ENCODE measurements at places on chromosomes 11 and 22. TPM values are rescaled to one million over a fixed set of nuclear protein-coding genes. Genes with fewer than 3 reads are reported as not detected.

PNPLA2 gene
- 70.0 TPM for total RNA-seq

TTC36 gene
- total RNA-seq = 0.66 TPM

OR6A2 gene
- total RNA-seq = not detected

TSPAN32 gene
- 20.5 TPM for total RNA-seq

CLCF1 gene
- 0.76 TPM for total RNA-seq

P2RX6 gene
- 0.32 TPM for total RNA-seq

TREH gene
- total RNA-seq = not detected

- no peak overlapping the region for H3K27ac ChIP-seq
- peaks cover 12% of the 10 kb centered on the region for H3K27me3 ChIP-seq
- no peak overlapping the region for H3K4me3 ChIP-seq
- DNase-seq = no peak
Observed at GRCh38 chr11:60310407-60310998, 16.6 kb upstream of the MS4A6E start.

DNA sequence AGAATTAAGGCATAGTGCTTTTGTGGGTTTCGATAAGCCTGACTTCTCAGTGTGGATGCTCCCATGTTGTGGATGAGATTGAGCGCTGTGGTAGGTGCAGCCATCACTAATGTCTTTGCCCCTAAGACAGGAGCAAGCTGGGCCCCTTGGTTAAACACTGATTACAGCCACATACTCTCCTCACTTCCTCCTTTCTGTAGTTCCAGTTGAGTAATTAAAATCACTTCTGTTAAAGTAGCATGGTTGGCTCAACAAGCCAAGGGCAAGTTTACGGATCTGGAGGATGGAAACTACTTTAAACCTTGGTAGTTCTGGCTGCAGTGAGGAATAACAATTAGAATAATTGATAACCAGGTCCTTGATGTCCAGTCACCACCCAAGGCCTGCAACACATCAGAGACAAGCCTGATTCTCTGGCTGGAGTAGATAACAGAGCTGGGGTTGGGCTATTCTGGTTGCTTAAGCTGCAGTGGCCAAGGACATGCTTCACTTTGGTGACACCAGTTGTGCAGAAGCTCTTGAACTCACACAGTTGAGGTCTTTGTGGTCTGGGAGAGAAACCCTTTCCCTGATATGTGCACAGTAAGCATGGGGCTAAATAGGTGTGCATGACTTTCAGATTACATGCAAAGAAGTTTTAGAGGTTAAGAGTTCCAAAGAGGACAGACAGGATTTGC lies 81.3 kb downstream of the KIRREL3 start:
- H3K27ac ChIP-seq = no peak overlapping the region
- no peak overlapping the region for H3K4me3 ChIP-seq
- peaks cover 6% of the 10 kb centered on the region for H3K4me1 ChIP-seq
- DNase-seq = no peak
- H3K27me3 ChIP-seq = no peaks in the 10 kb centered on the region

DNA sequence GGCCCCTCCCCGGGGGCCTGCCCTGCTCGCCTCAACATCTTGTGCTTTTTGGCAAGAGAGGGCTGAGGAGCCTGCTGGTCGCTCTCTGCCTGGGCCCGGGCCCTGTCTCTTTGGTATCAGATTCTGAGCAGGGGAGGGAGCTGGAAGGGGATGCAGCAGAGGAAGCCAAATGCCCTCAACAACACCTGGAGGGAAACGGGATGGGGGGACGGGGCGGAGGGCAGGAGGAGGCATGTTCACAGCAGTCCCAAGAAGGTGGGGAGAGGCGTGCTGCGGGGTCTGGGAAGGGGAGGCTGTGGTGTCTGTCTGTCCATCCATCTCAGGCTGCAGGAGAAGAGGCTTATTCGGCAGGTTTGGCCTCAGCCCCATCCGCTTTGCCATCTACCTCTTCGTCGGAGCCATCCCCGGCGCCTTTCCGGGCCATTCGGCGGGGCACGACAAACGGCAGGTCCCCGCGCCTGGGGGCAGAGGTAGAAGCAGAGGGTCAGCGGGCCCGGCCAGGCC lies 29.4 kb downstream of the APOL1 start:
- no peak overlapping the region for H3K4me3 ChIP-seq
- no peak overlapping the region for H3K27ac ChIP-seq
- H3K27me3 ChIP-seq = no peaks in the 10 kb centered on the region
- peaks cover 55% of the 10 kb centered on the region for H3K36me3 ChIP-seq
- H3K4me1 ChIP-seq = peaks cover 20% of the 10 kb centered on the region

DNA sequence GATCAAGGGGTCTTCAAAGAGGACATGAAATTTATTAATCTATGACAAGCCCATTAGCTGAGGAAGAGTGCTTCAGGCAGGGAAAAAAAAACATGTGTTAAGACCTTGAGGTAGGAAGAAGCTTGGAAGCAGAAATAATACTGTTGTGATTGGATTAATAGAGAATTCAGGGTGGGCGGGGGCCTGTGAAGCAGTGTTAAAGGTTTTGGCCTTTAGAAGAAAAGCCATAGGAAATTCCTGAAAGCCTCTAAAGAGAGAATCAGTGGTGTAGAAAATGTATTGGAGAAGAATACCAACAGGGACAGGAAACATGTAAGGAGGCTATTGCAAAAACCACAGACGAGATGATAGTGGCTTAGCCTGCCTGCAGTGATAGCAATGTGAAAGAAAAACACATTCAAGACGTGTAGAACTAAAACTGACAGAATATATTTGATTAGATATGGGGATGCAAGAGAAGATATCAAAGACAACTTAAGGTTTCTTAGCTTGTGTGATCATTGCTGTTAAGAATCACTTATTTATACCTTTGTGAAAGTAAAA lies 404.4 kb upstream of the ANO3 start:
- no peak for DNase-seq
- H3K4me1 ChIP-seq = no peaks in the 10 kb centered on the region
- no peak overlapping the region for H3K4me3 ChIP-seq

- peaks cover 36% of the 10 kb centered on the region for H3K4me1 ChIP-seq
- no peak overlapping the region for H3K27ac ChIP-seq
- H3K27me3 ChIP-seq = no peaks in the 10 kb centered on the region
- H3K4me3 ChIP-seq = no peak overlapping the region
- peaks cover 9% of the 10 kb centered on the region for H3K36me3 ChIP-seq
Observed at GRCh38 chr11:64178203-64178602, 7.8 kb upstream of the STIP1 start.

DNA sequence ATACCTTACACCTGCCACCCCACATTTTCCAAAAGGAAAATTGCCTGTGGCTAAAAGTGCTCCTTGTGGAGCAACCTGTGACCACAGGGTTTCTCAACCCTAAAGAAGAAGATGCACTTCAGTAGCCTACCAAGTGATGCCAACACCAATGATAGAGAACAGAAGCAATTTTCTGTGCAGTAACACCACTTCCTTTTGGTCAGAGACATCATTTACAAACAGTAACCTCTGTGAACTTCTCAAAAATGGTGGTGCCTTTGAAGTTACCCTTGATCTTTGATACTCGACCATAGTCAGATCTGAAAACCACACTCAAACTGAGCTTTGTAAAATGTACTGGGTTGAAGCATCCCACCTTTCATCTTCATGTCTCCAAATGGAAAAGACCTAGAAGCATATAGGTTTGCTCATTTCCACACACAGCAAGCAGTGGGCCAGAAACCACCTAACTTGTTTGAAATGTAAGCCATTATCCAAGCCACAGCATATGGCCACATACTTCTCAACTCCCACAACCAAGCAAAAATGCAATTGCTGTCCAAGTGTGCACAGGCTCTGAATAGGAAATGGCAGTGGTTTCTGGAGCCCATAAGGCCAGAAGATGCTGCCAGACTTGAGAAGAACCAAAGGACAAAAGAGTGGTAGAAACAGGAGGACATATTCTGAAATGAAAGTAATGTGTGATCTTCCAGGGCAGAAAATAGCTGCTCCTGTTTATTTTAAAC lies 24.3 kb downstream of the MPPED2 start:
- H3K36me3 ChIP-seq = no peaks in the 10 kb centered on the region
- no peak for DNase-seq
- no peaks in the 10 kb centered on the region for H3K27me3 ChIP-seq
- no peak overlapping the region for H3K27ac ChIP-seq

GRCh38 chr11:98455500-98456307 lies 565.0 kb upstream of the CNTN5 start:
- H3K4me1 ChIP-seq = no peaks in the 10 kb centered on the region
- no peaks in the 10 kb centered on the region for H3K27me3 ChIP-seq
- no peak overlapping the region for H3K4me3 ChIP-seq
- DNase-seq = no peak

DNA sequence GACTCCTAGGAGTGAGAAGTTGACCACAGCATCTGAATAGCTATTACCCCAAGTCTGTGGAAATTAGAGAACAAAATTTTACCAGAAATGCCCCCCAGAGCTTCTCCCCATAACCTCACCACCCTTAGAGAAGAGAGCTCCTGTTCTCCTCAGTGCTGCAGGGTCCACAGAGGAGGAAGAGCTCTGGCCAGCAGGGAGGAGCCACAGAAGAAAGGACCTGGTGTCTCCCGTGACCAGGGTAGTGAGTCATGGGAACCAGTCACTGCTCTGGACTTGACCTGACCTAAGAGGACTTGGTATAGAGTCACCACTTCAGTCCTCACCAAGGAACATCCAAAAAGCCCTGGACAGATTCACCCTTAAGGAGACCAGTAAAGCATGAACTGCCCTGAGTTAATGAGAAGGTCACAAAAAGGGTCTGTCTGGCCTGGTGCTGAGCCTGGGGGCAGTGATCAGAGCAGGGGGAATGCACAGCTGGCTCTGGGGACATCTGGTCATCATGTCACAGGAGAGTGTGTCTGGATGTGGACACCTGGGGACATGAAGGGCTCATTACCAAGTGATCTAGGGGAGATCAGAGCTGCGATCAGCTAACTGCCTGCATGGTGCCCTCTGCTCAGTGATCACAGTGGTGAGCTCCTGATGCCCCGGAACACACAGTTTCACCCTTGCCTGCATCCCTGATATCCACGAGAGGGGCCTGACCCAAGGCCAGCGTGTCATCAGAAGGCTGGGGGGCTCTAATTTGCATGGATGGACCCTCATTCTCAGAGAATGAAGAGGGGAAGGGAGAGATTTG lies 103.3 kb upstream of the TOP3B start:
- DNase-seq = peak; percentile 18
- H3K27ac ChIP-seq = no peak overlapping the region
- H3K4me1 ChIP-seq = no peaks in the 10 kb centered on the region
- H3K27me3 ChIP-seq = peaks cover 50% of the 10 kb centered on the region
- H3K4me3 ChIP-seq = no peak overlapping the region
- H3K36me3 ChIP-seq = no peaks in the 10 kb centered on the region

DNA sequence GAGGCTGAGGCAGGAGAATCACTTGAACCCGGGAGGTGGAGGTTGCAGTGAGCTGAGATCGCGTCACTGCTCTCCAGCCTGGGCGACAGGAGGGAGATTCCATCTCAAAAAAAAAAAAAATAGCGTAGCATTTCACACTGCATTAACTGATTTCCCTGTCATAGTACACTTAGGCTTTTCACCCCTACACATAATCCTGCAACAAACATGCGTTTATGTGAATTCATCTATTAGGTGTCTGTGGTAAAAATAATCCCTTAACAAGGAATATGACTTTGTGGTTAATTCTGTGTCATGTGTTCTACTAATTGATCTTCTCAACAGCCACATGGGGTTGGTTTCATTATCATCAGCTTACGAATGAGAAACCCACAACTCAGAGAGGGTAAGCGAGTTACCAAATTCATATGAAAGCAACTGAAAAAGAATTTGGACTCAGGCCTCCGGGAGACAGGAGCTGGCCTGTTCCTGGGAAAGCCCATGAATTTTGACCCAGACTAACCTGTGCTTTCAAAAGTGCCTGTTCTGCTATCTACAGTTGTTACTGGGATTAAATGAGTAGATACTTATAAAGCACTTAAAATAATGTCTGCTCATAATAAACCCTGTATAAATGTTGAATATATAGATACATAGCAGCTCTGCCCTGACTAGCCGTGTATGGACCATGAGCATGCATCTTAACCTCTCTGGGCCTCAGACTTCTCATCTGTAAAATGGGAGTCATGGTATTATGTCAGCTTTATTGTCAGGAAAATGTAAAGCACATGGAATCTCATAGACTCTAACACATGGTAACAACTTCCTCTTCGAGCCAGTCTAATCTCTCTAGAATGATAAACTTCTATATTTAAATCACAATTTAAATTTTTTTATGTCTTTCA lies 36.6 kb downstream of the KCNJ1 start:
- no peaks in the 10 kb centered on the region for H3K27me3 ChIP-seq
- peak overlapping the region; percentile 95 for H3K27ac ChIP-seq
- peak overlapping the region; percentile 66 for H3K4me3 ChIP-seq
- H3K36me3 ChIP-seq = peaks cover 2% of the 10 kb centered on the region

- DNase-seq = no peak
- no peak overlapping the region for H3K4me3 ChIP-seq
- H3K27me3 ChIP-seq = peaks cover 68% of the 10 kb centered on the region
- no peak overlapping the region for H3K27ac ChIP-seq
- H3K36me3 ChIP-seq = no peaks in the 10 kb centered on the region
Observed at GRCh38 chr11:19432370-19433061, 191.8 kb upstream of the E2F8 start.

- H3K36me3 ChIP-seq = no peaks in the 10 kb centered on the region
- peaks cover 18% of the 10 kb centered on the region for H3K27me3 ChIP-seq
- H3K4me3 ChIP-seq = no peak overlapping the region
- no peak for DNase-seq
Observed at GRCh38 chr11:113789675-113790320, 10.2 kb downstream of the CLDN25 start.

DNA sequence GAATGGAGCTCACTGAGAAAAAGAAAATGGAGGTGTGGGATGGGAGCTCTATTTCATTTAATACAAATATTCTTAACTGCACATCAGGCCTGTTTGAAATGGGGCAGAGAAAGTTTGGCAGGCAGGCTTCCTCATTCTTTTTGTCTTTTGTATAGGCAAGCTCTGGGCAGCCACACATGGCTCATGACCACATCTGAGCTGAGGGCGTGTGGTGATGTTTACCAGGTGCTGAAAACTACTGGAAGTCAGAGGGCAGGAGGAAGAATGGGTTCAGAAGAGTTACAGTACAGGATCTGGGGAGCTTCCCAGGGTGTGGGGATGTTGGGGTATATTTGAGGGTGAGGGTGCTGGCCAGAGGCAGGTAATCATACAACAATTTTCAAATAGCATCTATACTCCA lies 66.3 kb upstream of the NAV2 start:
- no peak overlapping the region for H3K4me3 ChIP-seq
- no peaks in the 10 kb centered on the region for H3K36me3 ChIP-seq
- no peak overlapping the region for H3K27ac ChIP-seq
- no peak for DNase-seq
- no peaks in the 10 kb centered on the region for H3K27me3 ChIP-seq
- H3K4me1 ChIP-seq = no peaks in the 10 kb centered on the region

- H3K27me3 ChIP-seq = no peaks in the 10 kb centered on the region
- no peaks in the 10 kb centered on the region for H3K36me3 ChIP-seq
- peak overlapping the region; percentile 88 for H3K27ac ChIP-seq
- peak overlapping the region; percentile 78 for H3K4me3 ChIP-seq
Observed at GRCh38 chr22:50548921-50549790, 3.5 kb downstream of the KLHDC7B start.

All from activated CD8-positive, alpha-beta memory T cell treated with anti-CD3 and anti-CD28 coated beads, Interleukin-2, amount 10 ng/mL, durations not matched to agents 7 days and 5 days (primary cell).